ENCODE measurements at places on chromosomes 1 and 21. TPM values are rescaled to one million over a fixed set of nuclear protein-coding genes. Genes with fewer than 3 reads are reported as not detected.

Gene KCNA2
- total RNA-seq = 0.02 TPM

Gene TSSK3
- 0.29 TPM for total RNA-seq

Gene NUP210L
- total RNA-seq = not detected

Gene ASTN1
- total RNA-seq = not detected

Gene RHEX
- total RNA-seq = not detected

Gene ETS2
- 88.2 TPM for total RNA-seq

Gene FMO1
- not detected for total RNA-seq

Gene DMRTA2
- 0.10 TPM for total RNA-seq

Gene FCER1A
- total RNA-seq = not detected

Gene CCDC27
- total RNA-seq = not detected

Gene MROH7
- not detected for total RNA-seq

Gene TCHHL1
- total RNA-seq = not detected

Gene CYP4X1
- not detected for total RNA-seq

Gene SLC30A2
- 0.38 TPM for total RNA-seq

Gene RIPK4
- total RNA-seq = 18.9 TPM

Gene DNAI4
- 0.34 TPM for total RNA-seq

Gene CATSPERE
- total RNA-seq = 0.09 TPM

Gene OR10Z1
- not detected for total RNA-seq

Gene ZNF691
- 6.4 TPM for total RNA-seq

Gene MRPL37
- total RNA-seq = 95.7 TPM

Gene S100A2
- 24.6 TPM for total RNA-seq

Gene UBL4B
- total RNA-seq = not detected

Gene CELA2A
- total RNA-seq = not detected

Gene BEST4
- total RNA-seq = 0.37 TPM

Gene CDA
- total RNA-seq = 43.7 TPM

Gene RBP7
- 5.1 TPM for total RNA-seq

Gene WLS
- total RNA-seq = 19.8 TPM

Gene SLC25A24
- total RNA-seq = 30.3 TPM

Gene TMEM61
- 0.99 TPM for total RNA-seq

Gene SH2D1B
- total RNA-seq = 0.10 TPM

Gene SPRR3
- total RNA-seq = not detected

Gene SPRR2G
- not detected for total RNA-seq

Gene OR2L5
- total RNA-seq = not detected

Gene CELSR2
- total RNA-seq = 4.7 TPM

Gene FMO2
- total RNA-seq = not detected

Measured in A549 treated with AZD2906 at 1 μM for 4 hours (cell line).